ENCODE measurements at places on chromosomes 3 and 15.
A peak's percentile ranks its signal among the peaks of the same experiment; 100 is the strongest.

DNA sequence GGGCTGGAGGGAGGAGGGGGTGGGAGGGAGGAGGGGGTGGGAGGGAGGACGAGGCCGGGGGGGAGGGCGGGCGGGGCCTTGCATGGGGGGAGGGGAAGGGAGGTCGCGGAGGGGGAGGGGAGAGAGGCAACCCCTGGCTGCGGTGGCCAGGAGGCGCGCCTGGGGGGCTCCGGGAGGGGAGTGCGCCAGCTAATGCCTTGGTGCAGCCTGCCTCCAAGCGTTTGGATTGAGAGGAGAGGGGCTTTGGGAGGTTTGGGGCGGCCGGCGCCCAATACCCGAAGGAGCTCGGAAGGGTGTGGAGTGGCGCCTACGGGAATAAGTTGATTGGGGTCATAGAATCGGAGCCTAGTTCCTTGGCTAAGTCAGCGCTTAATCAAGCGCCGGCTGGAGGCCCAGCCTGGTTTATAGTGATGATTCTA is 557 bp downstream of the TFG start:
- peak; percentile 24 for DNase-seq

DNA sequence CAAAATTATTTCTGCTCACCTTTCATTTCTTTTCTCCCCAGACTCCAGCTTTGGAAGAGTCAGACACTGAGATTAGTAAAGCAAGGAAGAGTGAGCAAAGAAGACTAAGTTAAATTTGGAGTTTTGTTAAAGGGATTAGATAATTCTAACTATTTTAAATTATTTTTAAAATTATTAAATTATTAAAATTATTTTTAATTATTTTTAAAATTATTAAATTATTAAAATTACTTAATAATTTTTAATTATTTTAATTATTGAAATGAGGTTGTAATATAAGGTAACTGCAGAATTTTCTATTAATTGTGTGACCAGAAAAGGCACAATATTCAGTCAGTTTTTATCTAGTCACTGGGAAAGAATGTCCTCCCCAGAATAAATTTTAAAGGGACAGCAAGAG is 185.0 kb upstream of the EOMES start:
- DNase-seq: no peak

DNA sequence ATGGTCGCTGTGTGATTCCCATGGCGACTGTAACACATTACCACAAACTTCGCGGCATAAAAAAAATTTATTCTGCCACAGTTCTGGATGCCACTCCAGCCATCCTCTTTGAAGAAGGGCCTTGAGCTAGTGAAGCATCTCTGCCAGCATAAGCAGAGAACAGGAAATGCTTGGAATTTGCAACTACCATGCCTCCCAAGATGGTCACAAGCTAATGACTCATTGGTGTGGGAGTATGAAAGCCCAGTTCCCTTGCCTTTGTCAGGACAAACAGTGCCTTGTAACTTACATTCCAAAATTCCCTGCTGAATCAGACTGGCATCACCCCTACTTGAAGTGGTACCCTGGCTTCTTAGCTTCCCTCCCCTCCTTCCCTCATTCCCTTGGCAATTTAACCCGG is 129.7 kb downstream of the PROS1 start:
- DNase-seq: no peak

- DNase-seq: peak; percentile 52
Measured at GRCh38 chr15:85854345-85855097, 59.8 kb upstream of the KLHL25 start.

DNA sequence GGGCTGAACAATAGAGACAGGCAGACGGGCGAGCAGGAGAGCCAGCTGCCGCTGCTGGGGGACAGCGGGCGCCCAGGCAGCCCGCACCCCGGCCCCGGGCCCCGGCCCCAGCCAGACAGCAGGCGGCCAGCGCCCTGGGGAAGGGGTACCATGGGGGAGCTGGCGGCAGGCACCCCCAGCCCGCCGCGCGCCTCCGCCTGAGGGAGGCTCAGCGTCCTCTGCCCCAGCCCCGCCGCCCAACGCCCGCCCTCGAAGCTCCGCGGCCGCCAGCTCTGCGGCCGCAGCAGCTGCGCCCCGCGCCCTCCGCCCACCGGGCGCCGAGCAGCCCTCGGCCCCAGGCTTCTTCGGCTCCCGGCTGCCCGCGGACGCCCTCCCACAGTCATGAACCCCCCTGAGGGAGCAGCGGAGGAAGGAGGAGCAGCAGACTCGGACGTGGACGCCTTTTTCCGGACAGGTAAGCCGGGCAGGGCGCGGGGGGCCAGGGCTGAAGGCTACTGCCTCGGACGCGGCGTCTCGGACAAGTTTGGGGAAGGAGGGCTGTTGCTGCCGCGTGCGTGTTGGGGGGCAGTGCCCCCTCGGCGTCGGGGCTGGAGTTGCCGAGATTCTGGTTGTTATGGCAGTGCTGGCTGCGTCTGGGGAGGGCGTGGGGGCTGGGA is 41.6 kb upstream of the ROPN1 start:
- no peak for DNase-seq

GRCh38 chr15:60721707-60722106 is 242.8 kb upstream of the ICE2 start:
- DNase-seq: no peak

DNA sequence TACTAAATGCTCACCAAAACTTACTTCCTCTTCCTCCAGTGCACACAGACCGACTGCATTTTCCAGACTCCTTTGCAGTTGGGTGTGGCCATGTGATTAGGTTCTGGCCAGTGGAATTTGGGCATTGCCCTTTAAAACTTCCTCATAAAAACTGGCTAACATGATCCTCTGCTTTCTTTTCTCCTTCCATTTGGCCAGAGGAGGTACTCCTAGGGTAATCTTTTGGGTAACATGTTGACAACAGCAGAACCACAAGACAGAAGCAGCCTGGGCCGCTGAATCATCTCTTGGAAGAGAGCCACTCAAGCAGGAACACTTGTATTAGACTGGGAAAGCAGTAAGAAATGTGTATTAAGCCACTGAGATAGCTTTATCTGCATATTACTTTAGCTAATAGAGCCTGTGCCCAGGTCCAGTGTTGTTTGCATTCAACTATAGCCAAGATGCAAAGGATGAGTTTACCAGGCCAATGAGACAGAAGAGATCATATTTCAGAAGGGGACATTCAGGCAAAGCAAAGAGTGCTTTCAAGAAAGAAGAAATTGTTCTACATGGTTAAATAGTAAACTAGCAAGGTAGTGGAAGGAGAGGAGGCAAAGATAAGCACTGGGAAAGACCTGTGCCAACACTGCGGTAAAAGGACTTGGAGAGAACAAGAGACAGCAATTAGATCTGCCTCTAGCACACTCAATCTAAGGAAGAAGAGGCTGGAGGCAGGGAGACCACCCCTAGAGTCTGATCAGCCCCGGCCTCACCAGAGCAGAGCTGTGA is 79.8 kb downstream of the PLCH1 start:
- DNase-seq: peak; percentile 4

- DNase-seq: no peak
Measured at GRCh38 chr15:63601704-63602185, 4.6 kb downstream of the FBXL22 start.

GRCh38 chr3:42552830-42553229 is 28.9 kb downstream of the SEC22C start:
- DNase-seq: no peak

- no peak for DNase-seq
Measured at GRCh38 chr15:71777216-71777943, 33.0 kb upstream of the NR2E3 start.

DNA sequence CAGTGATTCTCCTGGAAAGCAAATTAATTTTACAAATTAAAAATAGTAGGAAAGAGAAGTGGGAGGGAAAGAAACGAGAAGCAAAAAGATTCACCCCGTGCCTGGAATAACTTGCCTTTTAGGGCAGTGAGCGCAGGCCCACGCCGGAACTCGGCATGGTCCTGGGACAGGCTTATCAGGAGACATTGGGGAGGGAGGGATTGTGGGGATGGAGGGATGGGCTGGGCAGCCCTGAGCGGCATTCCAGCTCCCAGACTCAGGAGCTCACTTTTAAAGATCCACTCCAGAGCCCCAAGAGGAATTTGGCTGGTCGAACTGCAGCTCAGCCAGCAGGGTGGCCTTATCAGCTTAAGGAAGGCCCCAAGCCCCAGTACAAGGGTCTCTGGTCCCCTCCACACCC is 117.9 kb downstream of the ADCY5 start:
- no peak for DNase-seq

DNA sequence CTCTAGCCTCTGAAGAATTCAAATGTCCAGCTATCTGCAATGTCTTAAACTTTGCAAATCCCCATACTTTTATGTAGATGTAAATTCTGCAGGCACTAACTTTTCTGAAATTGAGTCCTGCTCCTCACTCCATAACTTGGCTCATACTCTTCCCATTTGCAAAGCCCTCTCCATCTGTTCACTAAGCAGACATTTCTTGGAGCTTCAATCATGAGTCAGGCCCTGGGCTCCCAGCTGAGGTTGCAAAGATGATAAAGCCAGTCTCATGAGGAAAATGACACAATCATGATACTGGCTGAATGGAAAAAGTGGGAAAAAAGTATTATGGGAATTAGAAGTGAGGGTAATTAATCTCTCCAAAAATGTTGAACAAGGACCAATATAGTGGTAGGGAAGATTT is 507.6 kb downstream of the NR2F2 start:
- DNase-seq: no peak

- no peak for DNase-seq
Measured at GRCh38 chr3:163785693-163786092, 1292.6 kb downstream of the SI start.

DNA sequence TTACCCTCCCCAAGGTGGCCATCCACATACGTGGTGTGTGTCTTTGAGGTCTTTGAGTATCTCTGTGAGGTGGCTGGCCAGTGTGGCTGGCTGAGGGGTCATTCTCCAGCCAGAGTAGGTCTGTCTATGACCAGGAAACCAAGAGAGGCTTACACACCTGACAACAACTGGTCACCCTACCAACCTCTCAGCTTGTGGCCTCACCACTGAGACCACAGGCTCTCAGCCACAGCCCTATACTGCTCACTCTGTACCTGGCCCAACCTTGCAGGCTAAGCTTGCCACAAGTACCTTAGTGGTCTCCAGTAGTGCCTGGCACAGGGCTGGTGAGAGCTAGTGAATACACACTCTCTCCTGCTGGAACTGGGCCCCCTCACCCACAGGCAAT is 5.1 kb downstream of the HEMK1 start:
- no peak for DNase-seq

DNA sequence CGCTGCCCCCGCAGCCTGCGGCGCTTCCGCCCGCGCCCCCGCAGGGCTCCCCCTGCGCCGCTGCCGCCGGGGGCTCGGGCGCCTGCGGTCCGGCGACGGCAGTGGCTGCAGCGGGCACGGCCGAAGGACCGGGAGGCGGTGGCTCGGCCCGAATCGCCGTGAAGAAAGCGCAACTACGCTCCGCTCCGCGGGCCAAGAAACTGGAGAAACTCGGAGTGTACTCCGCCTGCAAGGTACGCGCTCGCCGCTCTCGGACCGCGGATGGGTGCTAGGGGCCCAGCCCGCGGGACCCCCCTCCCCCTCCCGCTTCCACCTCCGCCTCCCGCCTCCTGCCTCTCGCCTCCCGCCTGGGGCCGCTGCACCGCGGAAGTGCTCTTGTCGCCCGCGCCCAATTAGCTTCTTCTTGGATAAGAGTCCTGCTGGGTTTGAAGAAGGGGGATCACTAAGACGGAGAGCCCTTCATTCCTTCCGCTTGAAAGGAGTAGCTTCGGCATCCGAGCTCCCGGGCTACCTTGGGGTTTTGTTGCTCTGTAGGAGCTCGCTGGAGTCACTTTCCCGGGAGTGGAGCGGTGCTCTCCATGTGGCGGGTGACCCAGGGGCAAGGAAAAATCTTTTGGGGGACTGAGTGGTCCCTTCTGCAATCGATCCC is 426 bp downstream of the KAT2B start:
- DNase-seq: peak; percentile 88

GRCh38 chr15:30788595-30788994 is 115.1 kb upstream of the FAN1 start:
- no peak for DNase-seq

- no peak for DNase-seq
Measured at GRCh38 chr15:40256638-40257235, 17.9 kb downstream of the PAK6 start.

GRCh38 chr15:31345606-31346366 is 19.2 kb downstream of the KLF13 start:
- no peak for DNase-seq

GRCh38 chr3:193620057-193620456 is 27.0 kb downstream of the OPA1 start:
- no peak for DNase-seq

DNA sequence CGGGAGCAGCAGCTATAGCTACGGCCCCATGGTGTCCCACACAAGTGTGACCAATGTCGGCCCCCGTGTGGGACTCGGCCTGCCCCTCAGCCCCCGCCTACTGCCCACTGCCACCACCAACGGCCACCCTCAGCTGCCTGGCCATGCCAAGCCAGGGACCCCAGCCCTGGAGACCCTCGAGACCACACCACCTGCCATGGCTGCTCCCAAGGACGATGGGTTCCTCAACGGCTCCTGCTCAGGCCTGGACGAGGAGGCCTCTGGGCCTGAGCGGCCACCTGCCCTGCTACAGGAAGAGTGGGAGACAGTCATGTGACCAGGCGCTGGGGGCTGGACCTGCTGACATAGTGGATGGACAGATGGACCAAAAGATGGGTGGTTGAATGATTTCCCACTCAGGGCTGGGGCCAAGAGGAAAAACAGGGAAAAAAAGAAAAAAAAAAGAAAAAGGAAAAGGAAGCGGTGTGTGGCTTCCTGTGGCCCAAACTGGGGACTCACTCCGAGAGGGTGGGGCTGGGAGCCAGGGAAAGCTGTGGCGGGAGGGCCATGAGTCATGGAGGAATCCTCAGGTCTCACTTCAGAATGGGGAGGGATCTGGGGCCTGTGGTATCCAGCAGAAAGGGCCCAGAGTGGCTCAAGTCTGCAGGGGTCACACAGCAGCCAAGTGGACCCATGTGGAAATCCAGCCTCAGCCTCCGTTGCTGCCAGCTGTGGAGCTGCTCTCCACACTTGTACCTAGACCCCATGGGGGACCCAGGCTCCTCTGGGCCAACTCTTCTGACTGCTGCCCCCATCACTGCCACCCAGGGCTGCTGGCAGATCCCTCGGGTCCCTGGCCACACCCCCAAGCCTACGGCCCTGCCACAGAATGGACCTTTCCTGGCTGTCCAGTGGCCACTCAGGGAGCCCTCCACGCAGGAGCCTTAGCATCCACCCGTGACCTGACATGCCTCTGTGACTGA is 26.1 kb downstream of the PTH1R start:
- DNase-seq: no peak

- no peak for DNase-seq
Measured at GRCh38 chr3:167125612-167126407, 254.3 kb downstream of the ZBBX start.

- DNase-seq: no peak
Measured at GRCh38 chr3:125231895-125232294, 19.3 kb upstream of the SLC12A8 start.

- no peak for DNase-seq
Measured at GRCh38 chr3:133999891-134000685, 29.6 kb downstream of the SLCO2A1 start.

DNA sequence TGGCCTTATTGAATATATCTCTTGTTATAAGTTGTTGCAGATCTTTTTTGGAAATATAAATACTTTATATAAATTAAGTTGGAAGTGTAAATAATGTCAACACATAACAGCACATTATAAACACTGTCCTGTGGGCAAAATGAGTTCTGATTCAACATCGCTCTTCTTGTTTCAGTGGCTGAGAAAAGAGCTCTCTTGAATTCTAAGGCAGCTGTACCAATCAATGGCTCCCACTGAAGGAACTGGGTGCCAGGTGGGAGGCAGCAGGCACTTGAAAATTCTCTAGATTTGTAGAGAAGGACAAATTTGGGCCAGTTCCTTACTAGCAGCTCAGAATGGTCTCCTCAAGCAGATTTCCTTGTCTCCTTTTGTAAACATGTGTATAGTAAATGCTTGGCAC is 45.6 kb downstream of the CHST2 start:
- DNase-seq: no peak

Measured in globus pallidus (tissue), 1 donor.